Bladder microvascular endothelial cell (primary cell): ENCODE measurements at places on chromosomes 12 and 14. TPM values are rescaled to one million over a fixed set of nuclear protein-coding genes. Genes with fewer than 3 reads are reported as not detected.

CIDEB gene
- 3.7 and 3.8 TPM in 2 replicates for total RNA-seq

KRT3 gene
- total RNA-seq, result not detected in 2 replicates

SLC6A15 gene
- 1.1 and 45.9 TPM in 2 replicates for total RNA-seq

SLC38A2 gene
- 247 and 1,122 TPM in 2 replicates for total RNA-seq

TAS2R7 gene
- not detected in 2 replicates for total RNA-seq

DYNLL1 gene
- 232 and 373 TPM in 2 replicates for total RNA-seq

KRT72 gene
- not detected in 2 replicates for total RNA-seq

CATSPERB gene
- not detected in 2 replicates for total RNA-seq

KLHL33 gene
- under 0.01 TPM in 2 replicates for total RNA-seq

CLMN gene
- 0.49 and 1.6 TPM in 2 replicates for total RNA-seq
